Renal pelvis (tissue), 12 donors: ENCODE measurements at places on chromosomes 4 and X. TPM values are rescaled to one million over a fixed set of nuclear protein-coding genes. Genes with fewer than 3 reads are reported as not detected.

DNA sequence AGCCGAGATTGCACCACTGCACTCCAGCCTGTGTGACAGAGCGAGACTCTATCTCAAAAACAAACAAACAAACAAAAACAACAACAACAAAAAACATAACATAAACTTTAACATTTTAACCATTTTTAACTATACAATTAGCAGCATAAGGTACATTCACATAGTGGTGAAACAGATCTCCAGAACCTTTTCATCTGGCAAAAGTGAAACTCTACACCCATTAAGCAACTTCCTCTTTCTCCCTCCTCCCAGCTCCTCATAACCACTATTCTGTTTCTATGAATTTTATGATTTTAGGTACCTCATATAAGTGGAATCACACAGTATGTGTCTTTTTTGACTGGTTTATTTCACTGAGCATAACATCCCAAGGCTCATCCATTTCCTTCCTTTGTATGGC, 103.6 kb downstream of the FAM13A start:
- DNase-seq, result no peak

DNA sequence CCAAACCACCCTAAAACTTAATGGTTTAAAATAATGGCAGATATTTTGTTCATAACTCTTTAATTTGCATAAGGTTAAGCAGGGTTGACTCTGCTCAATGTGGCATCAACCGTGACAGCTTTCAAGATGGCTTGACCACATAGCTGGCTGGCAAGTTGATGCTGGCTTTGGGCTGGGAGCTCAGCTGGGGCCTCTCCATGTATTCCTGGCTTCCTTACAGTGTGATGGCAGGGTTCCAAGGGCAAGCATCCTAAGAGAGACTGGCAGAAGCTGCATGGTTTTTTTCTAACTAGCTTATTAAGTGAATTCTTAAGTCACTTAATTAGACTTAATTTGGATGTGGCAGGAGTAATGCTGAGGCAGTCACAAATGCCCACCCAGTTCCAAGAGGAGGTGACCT, 4.5 kb downstream of the RP2 start:
- no peak for DNase-seq

SYTL4 gene
- 21.8 TPM for polyA plus RNA-seq

DNA sequence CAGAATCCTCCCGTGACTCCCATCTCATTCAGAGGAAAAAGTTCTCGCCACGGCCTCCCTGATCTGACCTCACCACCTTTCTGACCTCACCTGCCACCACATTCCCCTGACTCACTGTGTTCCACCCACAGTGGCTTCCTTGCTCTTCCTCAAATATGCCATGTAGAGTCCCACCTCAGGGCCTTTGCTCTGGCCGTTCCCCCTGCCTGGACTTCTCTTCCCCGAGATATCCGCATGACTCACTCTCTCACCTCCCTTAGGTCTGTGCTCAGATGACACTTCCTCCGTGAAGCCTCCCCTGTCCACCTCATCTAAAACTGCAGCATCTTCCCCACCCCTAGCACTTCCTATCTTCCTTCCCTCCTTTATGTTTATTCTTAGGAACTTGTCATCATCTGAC, 7.2 kb upstream of the TSPYL2 start:
- DNase-seq, result no peak

DNA sequence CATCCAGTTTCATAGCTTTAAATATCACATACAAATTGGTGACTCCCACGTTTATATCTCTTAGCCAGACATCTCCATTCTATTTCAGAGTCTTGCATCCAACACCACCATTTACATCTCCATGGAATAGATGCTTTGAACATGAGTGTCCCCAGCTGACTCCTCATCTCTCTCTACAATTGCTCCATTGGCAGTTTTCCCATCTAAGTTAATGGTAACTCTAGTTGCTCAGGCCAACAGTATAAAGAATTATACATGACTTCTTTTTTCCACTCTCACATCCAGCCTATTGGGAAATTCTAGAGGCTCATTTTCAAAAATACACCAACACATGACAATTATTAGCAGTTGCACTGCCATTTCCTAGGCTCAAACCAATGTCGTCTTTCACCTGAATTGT, 388.2 kb downstream of the STIM2 start:
- no peak for DNase-seq

- no peak for DNase-seq
Observed at GRCh38 chr4:94806376-94806775, 48.6 kb downstream of the BMPR1B start.

GRCh38 chrX:116272861-116273260, 102.3 kb downstream of the AGTR2 start:
- no peak for DNase-seq

SOWAHB gene
- 6.4 TPM for polyA plus RNA-seq

SSX3 gene
- polyA plus RNA-seq, result not detected
